ENCODE measurements at places on chromosomes 2 and 18. TPM values are rescaled to one million over a fixed set of nuclear protein-coding genes. Genes with fewer than 3 reads are reported as not detected.

The WNT10A gene
- 4.0 TPM for total RNA-seq

DNA sequence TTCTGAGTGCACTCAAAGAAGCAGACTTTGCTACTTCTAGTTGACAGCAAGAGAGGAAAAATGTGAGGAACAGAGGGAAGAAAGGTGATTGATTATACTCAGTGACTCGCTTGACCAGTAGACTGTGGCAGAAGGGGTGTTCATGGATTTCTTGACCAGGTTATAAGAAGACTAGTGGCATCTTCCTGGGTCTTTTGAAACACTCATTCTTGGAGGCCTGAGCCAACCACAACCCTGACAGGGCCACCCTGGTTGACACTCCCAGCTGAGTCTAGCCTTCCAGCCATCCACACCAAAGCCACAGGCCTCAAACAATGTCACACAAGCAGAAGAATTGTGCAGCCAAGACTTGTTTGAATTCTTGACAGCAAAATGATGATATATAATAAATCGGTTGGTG lies 366.3 kb downstream of the SS18 start:
- DNase-seq = no peak

GRCh38 chr2:56207760-56208159 lies 24.0 kb downstream of the CCDC85A start:
- DNase-seq = no peak

GRCh38 chr2:59196491-59196890 lies 955.4 kb upstream of the FANCL start:
- DNase-seq = no peak

DNA sequence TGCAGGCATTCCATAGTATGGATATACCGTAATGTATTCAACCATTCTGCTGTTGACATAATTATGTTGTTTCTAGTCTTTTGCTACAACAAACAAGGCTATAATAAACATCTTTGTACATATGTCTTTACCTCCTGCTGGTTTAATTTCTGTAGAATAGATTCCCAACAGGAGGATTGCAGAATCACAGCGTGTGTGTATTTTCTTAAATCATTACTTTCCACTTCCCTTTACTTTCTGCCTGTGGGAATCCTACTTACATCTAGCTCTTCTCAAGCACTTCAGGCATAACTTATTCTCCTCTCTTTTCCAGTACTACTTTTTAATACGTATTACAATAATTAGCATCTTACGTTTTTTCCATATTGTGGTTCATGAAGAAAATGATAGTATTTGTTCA lies 13.0 kb upstream of the RIOK3 start:
- DNase-seq = no peak
